SJSA1 (cell line): ENCODE measurements at places on chromosomes 16 and 17. TPM values are rescaled to one million over a fixed set of nuclear protein-coding genes. Genes with fewer than 3 reads are reported as not detected.
A peak's percentile ranks its signal among the peaks of the same experiment; 100 is the strongest.

The CTRB1 gene
- not detected in 2 replicates for total RNA-seq

The DYNLL2 gene
- total RNA-seq: 15.5 and 21.5 TPM in 2 replicates

The KIFC3 gene
- total RNA-seq: 103 and 132 TPM in 2 replicates

The TEX14 gene
- 0.03 and 0.13 TPM in 2 replicates for total RNA-seq

The UTS2R gene
- total RNA-seq: 0.18 TPM in 1 of 2 replicates, not detected in the other

The AURKB gene
- 99.7 and 119 TPM in 2 replicates for total RNA-seq

The RGS11 gene
- total RNA-seq: not detected in 2 replicates

DNA sequence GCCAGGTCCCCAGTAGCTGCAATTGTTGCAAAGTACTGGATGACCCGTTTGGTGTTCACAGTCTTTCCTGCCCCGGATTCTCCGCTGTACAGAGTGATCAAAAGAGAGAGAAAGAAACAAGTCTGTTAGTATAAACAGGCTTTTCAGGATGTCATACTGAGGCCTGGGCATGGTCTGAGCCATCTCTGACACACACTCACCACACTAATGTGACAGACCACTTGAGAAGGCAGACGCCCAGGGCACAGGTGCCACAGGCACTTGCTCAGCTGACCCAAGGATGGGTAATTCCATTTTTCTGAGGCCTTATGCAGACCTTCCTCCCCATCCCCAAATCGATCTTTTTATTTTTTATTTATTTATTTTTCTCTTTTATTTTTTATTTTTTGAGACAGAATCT lies 7.5 kb downstream of the MYH3 start:
- H3K36me3 ChIP-seq: no peaks in the 10 kb centered on the region
- H3K4me3 ChIP-seq: no peak overlapping the region
- DNase-seq: no peak
- no peaks in the 10 kb centered on the region for H3K27me3 ChIP-seq
- H3K27ac ChIP-seq: no peak overlapping the region

- DNase-seq: no peak
- H3K27ac ChIP-seq: no peak overlapping the region
- no peaks in the 10 kb centered on the region for H3K36me3 ChIP-seq
- H3K27me3 ChIP-seq: no peaks in the 10 kb centered on the region
- no peaks in the 10 kb centered on the region for H3K4me1 ChIP-seq
These were observed 177.4 kb downstream of the RBFOX1 start for GRCh38 chr16:7509963-7510601.

- no peak overlapping the region for H3K4me3 ChIP-seq
- H3K36me3 ChIP-seq: peaks cover 23% of the 10 kb centered on the region
- H3K4me1 ChIP-seq: peaks cover 38% of the 10 kb centered on the region
- no peak overlapping the region for H3K27ac ChIP-seq
- H3K27me3 ChIP-seq: no peaks in the 10 kb centered on the region
These were observed 209.2 kb downstream of the RPTOR start for GRCh38 chr17:80753685-80754345.

DNA sequence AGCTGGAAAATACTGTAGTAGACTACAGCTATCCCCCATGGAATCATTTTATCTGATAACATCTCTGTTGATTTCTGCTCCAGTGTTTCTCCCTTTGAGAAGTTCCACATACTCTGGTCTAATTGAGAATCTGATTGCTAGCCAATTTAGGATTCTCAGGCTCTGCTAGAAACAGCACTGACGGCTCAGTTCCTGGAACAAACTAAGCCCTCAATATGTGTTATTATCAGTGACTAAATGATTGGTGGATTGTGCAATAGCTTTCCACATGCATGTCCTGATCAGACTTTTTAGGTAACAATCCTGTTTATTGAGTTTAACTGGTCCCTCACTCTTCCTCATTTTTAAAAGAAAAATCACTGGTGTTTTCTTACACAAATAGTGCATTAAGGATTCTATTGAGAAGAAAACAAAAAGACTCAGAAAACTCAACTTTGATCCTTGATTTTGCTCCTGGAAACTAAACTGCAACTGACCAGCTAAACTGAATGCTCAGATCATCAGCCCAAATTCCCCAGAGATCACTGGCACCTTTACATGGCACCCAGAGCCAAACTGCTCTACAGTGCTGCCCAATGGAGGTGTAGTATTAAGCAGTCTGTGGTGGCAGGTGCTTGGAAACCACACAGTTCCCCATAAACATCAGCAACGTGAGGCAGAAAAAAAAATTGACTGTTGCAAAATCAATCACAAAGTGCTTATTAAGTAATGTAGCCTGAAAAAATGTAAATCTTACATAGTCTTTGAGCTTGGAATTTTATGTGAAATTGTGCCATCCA lies 423.7 kb downstream of the TOX3 start:
- H3K27ac ChIP-seq: no peak overlapping the region
- DNase-seq: no peak
- H3K27me3 ChIP-seq: no peaks in the 10 kb centered on the region
- no peak overlapping the region for H3K4me3 ChIP-seq
- H3K4me1 ChIP-seq: no peaks in the 10 kb centered on the region

DNA sequence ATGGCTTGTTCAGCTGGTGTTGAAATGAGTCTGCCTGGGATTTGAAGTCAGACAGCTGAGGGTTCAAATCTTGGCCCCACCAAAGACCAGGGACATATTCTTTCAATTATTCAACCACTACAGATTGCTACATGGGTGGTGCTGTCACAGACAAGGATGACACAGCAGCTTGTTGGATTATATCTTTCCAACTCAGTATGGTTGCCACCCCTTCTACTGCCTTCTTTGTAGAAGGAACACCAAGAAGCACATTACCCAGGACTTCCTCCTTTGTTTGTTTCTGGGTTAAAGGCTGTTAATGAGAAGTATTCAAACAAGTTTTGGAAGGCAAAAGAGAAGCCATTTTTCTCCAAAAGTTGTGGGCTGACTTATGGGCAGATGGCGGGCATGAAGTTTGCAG lies 78.6 kb downstream of the COPRS start:
- H3K4me3 ChIP-seq: no peak overlapping the region
- H3K27me3 ChIP-seq: no peaks in the 10 kb centered on the region

GRCh38 chr17:50708050-50709000 lies 611 bp upstream of the ANKRD40 start:
- no peak for DNase-seq
- peak overlapping the region; percentile 93 for H3K27ac ChIP-seq
- H3K36me3 ChIP-seq: peaks cover 29% of the 10 kb centered on the region
- H3K4me3 ChIP-seq: peak overlapping the region; percentile 78
- no peaks in the 10 kb centered on the region for H3K27me3 ChIP-seq

- no peak for DNase-seq
- H3K36me3 ChIP-seq: peaks cover 19% of the 10 kb centered on the region
- no peaks in the 10 kb centered on the region for H3K27me3 ChIP-seq
- H3K4me3 ChIP-seq: no peak overlapping the region
- no peak overlapping the region for H3K27ac ChIP-seq
These were observed 1.5 kb downstream of the C17orf114 start for GRCh38 chr17:4800462-4801196.

GRCh38 chr16:89195521-89196171 lies 4.7 kb downstream of the SLC22A31 start:
- no peaks in the 10 kb centered on the region for H3K36me3 ChIP-seq
- peak; percentile 44 for DNase-seq
- H3K27ac ChIP-seq: no peak overlapping the region
- H3K4me1 ChIP-seq: peaks cover 4% of the 10 kb centered on the region
- peaks cover 26% of the 10 kb centered on the region for H3K27me3 ChIP-seq
- no peak overlapping the region for H3K4me3 ChIP-seq

- H3K27me3 ChIP-seq: 0 out of 2 replicates have a peak, but pooled peaks cover 4% of the 10 kb centered on the region
- H3K4me3 ChIP-seq: no peak overlapping the region
- no peak overlapping the region for H3K27ac ChIP-seq
- no peak for DNase-seq
These were observed 18.4 kb downstream of the G6PC1 start for GRCh38 chr17:42918902-42919521.

- no peaks in the 10 kb centered on the region for H3K4me1 ChIP-seq
- no peaks in the 10 kb centered on the region for H3K27me3 ChIP-seq
- H3K27ac ChIP-seq: no peak overlapping the region
- no peak overlapping the region for H3K4me3 ChIP-seq
- DNase-seq: no peak
These were observed 447.3 kb upstream of the MAF start for GRCh38 chr16:80047842-80048241.

DNA sequence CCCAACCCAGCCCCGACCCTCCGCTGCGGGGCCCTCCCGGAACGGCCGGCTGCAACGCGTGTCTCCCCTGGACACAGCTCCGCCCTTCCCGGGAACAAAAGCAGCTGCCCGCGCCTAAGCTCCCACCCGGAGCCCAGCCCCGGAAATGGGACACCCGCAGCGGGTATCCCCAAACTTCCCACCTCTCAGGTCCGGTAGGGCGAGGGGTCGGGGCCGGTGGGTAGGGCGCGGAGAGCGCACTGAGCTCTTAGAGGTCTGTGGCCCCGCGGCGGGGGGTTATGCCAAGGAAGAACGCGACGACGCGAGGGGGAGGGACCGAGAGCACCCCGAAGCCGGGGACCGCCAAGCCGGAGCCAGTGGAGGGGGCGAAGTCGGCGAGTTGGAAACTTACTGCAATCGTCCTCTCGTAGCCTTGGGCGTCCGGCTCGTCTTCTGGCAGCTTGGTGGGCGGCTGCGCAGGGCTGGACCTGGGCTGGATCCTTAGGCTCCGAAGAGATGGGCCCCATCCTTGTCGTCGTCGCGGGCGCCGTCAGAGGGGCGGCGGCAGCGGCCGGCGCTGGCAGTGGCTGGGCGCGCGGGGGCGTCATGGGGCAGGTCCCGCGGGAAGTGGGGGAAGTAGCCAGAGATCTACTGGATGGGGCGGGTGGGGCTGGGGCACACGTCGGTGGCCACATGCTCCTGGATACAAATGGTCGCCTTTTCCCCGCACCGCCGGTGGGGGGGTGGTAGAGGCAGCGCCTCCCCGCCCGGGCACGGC lies 6.9 kb downstream of the USP6 start:
- H3K27ac ChIP-seq: no peak overlapping the region
- H3K4me3 ChIP-seq: peak overlapping the region; percentile 6; the same call in 1 of the 2 replicates

- H3K36me3 ChIP-seq: peaks cover 39% of the 10 kb centered on the region
- H3K4me3 ChIP-seq: no peak overlapping the region
- no peaks in the 10 kb centered on the region for H3K27me3 ChIP-seq
- H3K27ac ChIP-seq: peak overlapping the region; percentile 88
- peaks cover 62% of the 10 kb centered on the region for H3K4me1 ChIP-seq
These were observed 89.1 kb downstream of the NLK start for GRCh38 chr17:28131599-28131998.

GRCh38 chr17:9346296-9346926 lies 229.2 kb downstream of the STX8 start:
- peak; percentile 75 for DNase-seq
- no peaks in the 10 kb centered on the region for H3K36me3 ChIP-seq
- H3K27ac ChIP-seq: peak overlapping the region; percentile 41

- H3K36me3 ChIP-seq: no peaks in the 10 kb centered on the region
- no peak for DNase-seq
- no peaks in the 10 kb centered on the region for H3K27me3 ChIP-seq
- no peak overlapping the region for H3K27ac ChIP-seq
- H3K4me3 ChIP-seq: no peak overlapping the region
These were observed 140.4 kb downstream of the RGS9 start for GRCh38 chr17:65277576-65277975.

DNA sequence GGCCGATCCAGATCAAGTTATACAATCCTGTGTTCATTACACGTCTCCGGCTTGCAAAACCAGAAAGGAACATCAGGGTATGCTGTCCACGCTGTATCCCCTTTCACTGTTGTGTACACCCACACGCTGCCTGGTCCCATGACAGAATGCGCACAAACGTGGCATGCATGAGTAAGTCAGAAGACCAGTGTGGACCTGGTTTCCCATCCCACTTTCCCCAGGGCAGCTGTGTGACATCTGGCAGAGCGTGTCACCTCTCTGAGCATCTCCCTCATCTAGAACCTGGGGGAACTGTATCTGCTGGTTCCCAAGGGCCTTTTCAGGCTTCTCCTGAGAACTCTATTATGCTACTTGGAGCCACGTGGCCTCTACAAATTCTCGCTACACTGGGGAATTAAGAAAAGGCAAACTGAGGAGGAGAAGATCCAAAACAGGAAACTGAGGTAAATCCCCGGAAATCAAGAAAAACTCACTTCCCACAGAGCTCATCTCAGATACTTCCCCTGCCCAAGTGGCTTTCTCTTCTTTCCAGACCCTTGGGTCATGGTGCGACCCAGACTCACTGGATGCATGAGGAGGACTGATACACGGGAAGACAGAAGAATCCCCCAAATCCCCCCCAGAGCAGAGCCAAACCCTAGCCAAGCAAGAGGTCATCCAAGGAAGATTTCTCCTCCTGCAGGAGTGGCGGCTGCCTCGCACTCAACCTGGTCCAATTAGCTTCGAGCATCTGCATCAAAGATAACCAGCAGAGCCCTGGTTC lies 139.3 kb downstream of the GAS7 start:
- no peaks in the 10 kb centered on the region for H3K4me1 ChIP-seq
- no peaks in the 10 kb centered on the region for H3K27me3 ChIP-seq
- H3K27ac ChIP-seq: no peak overlapping the region
- no peaks in the 10 kb centered on the region for H3K36me3 ChIP-seq

GRCh38 chr16:11076259-11077018 lies 132.1 kb downstream of the CLEC16A start:
- DNase-seq: no peak
- peaks cover 30% of the 10 kb centered on the region for H3K4me1 ChIP-seq
- no peaks in the 10 kb centered on the region for H3K27me3 ChIP-seq
- peaks cover 8% of the 10 kb centered on the region; the same call in 1 of the 2 replicates for H3K36me3 ChIP-seq

DNA sequence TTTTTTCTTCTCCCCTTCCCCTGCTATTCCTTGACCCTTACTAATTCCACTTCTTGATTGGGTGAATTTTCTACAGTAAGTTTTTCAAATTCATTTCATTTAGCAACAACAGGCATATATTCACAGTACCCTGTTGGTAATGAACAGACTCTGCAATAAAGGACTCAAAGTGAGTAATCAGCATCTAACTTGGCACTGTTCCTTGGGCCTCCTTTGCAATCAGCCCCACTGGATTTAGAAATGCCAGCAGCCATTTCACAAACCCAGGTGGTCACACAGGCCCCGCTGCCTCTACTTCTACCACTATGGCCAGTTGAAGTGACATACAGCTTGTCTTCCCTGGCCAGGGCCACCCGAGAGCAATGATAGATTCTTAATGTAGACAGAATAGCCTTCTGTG lies 113.8 kb downstream of the CYB561 start:
- no peaks in the 10 kb centered on the region for H3K36me3 ChIP-seq
- no peaks in the 10 kb centered on the region for H3K4me1 ChIP-seq
- no peak overlapping the region for H3K27ac ChIP-seq

DNA sequence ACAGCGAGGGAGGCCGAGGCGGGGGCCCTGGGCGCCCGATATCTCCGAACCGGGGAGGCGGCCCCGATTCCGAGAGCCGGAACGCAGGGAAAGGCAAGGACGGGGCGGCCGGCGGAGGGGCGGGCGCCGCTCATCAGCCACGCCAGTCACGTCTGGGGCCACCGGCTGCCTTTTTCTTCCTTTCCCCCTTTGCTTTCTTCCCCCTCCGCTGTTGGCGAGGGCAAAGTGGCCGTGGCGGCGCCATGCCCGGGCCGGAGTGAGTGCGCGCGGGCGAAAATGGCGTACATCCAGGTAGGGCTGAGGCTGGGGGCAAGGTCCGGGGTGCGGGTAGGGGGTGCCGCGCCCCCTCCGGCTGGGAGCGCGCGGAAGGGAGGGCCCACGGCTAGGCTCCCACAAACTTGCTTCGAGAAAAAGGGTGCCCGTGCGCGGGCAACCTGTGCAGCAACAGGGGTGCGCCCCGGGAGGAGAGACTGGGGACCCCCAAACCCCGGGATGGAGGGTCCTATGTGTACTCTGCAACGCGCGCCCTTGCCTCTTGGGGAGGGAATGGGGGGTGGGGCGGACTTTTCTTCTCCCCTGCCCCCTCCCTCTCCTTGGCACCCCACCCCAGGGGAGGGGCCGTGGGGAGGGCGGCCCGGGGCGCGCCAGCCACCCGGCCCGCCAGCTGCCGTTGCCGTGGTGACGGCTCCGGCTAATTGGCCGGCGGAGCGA lies 486 bp downstream of the SYT17 start:
- peaks cover 27% of the 10 kb centered on the region for H3K27me3 ChIP-seq
- H3K4me3 ChIP-seq: peak overlapping the region; percentile 37
- no peak for DNase-seq
- no peaks in the 10 kb centered on the region for H3K36me3 ChIP-seq
